ENCODE measurements at places on chromosomes 3 and 15. TPM values are rescaled to one million over a fixed set of nuclear protein-coding genes. Genes with fewer than 3 reads are reported as not detected.

The MAP6D1 gene
- total RNA-seq, result 1.8 TPM

The HIGD2B gene
- total RNA-seq, result under 0.01 TPM

The PTX3 gene
- total RNA-seq, result 3.6 TPM

The EXD1 gene
- not detected for total RNA-seq

The PLCL2 gene
- 4.0 TPM for total RNA-seq

The SAMD7 gene
- not detected for total RNA-seq

The CYP1A1 gene
- total RNA-seq, result 1.3 TPM

The ZNF660 gene
- 1.00 TPM for total RNA-seq

The SLC2A2 gene
- not detected for total RNA-seq

The RTP1 gene
- total RNA-seq, result not detected

The ANKRD63 gene
- not detected for total RNA-seq

The ECE2 gene
- not detected for total RNA-seq

The LINGO1 gene
- 4.0 TPM for total RNA-seq

The CPOX gene
- 35.0 TPM for total RNA-seq

The RTP3 gene
- not detected for total RNA-seq

The SYNM gene
- total RNA-seq, result 5.1 TPM

The IP6K1 gene
- 74.3 TPM for total RNA-seq

The CHRM5 gene
- not detected for total RNA-seq

The ZMYND10 gene
- 0.67 TPM for total RNA-seq

The TLR9 gene
- total RNA-seq, result not detected

The MEX3B gene
- 4.0 TPM for total RNA-seq

The ADAMTSL3 gene
- under 0.01 TPM for total RNA-seq

The AHSG gene
- not detected for total RNA-seq

The RTP4 gene
- 56.8 TPM for total RNA-seq

The GXYLT2 gene
- total RNA-seq, result 43.3 TPM

The TP63 gene
- under 0.01 TPM for total RNA-seq

The SLC6A11 gene
- total RNA-seq, result not detected

The TMOD2 gene
- total RNA-seq, result 32.0 TPM
